ENCODE measurements at places on chromosomes 11 and 22.

GRCh38 chr11:92894197-92894596 is 75.3 kb upstream of the MTNR1B start:
- no peak for DNase-seq

DNA sequence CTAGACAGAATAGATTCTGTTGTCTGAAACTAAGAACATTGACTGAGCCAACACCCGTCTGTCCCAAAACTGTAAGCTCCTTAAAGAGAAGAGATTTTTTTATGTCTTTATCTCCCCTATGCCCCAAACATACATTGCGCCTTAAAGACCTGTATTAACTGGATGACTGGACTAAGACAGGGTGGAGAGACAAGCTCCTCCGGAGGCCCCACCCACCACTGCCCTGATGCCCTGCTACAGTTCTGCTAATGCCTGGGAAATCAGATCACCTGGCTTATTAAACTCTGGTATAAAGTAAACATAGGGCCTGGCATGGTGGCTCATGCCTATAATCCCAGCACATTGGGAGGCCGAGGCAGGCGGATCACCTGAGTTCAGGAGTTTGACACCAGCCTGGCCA is 203.7 kb downstream of the TENM4 start:
- DNase-seq, result no peak

GRCh38 chr11:111982541-111983186 is 42.5 kb upstream of the DLAT start:
- no peak for DNase-seq

DNA sequence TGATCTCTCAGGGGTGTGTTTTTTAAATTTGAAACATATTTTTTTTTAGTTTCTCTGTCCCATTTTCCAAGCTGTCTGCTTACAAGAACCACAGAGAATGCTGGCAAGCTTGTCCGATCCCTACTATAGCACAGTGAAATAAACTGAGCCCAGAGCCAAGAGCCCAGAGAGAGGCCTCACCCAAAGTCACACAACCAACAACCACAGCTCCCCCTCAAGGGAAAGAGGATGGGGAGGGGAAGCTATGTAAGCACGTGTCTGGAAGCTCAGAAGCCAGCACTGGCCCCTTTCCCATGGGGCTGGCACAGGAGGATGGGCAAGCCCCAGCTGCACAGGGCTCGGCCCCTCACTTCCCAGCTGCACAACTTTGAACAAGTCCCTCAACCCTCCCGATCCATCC is 3.2 kb upstream of the SART1 start:
- no peak for DNase-seq

All from NCI-H1048 (cell line).